Activated CD8-positive, alpha-beta memory T cell treated with anti-CD3 and anti-CD28 coated beads for 4 hours (primary cell): ENCODE measurements at places on chromosomes 5 and 9.

DNA sequence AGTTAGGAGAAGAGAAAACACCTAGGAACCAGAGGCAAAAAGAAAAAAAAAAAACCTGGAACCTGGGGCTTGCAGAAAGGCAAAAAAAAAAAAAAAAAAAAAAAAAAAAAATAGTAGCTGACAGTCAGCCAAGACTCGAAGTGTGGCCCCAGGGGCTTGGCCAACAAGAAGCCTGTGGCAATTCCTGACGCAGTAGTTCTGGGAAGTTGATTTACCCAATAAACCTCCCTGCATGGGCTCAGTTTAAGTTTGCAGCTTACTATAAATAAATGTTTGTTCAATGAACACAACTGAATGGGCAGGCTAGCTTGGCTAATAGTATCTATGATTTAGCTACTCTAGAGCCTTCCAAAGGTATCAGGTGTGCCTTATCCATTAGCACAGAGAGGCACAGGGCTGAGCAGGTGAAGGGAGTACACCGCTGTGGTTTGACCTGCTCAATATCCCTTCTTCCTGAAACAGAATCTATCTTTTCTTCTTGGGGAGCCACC lies 21.3 kb upstream of the GLRX start:
- no peak for DNase-seq

DNA sequence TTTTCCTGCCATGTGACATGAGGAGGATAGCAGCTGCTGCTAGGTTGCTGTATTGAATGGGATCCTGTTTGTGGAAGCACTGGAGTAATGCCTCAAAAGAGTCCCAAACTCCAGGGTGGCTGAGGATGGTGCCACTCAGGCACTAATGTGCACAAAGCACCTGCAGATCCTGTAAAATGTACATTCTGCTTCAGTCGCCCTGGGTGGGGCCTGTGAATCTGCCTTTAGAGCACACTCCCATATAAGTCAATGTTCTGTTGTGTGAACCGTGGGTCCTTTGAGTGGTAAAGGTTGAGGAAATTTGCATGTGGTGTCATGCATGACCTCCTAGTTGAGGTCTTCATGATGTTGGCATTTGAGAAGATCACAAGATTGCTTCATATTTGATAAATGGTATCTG lies 31.6 kb upstream of the ANKRD18A start:
- no peak for DNase-seq

DNA sequence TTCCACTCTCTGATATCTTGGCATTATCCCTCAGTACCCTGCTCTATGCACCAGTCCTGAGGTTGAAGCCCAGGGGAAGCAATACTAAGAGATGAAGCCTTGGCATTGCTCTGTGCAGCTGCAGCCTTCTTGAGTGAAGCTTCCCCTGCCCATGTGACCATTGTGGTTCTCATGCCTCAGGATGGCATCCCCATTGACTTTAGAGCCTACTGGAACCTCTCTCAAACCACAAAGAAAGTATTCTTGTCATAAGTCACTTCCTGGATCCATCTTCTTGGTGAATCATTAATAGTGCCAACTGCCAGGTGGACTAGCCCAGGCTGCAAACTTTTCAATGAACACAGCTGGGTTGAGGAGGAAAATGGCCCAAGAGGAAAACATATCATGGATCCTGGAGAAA lies 283.9 kb upstream of the RFX3 start:
- DNase-seq = no peak

DNA sequence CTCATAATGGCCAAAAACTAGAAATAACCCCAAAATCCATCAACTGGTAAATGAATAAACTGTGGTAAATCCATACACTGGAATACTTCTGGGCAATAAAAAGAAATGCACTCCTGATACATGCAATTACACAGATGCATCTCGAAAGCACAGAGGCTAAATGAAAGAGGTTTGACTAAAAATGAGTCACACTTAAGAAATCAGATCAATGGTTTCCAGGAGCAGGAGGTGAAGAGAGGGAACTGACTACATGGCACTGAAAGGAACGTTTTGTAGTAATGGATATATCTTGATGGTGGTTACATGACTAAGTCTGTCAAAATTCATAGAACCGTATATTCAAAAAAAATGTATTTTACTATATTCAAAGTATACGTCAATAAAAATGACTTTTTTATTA lies 42.4 kb downstream of the STRBP start:
- no peak for DNase-seq

DNA sequence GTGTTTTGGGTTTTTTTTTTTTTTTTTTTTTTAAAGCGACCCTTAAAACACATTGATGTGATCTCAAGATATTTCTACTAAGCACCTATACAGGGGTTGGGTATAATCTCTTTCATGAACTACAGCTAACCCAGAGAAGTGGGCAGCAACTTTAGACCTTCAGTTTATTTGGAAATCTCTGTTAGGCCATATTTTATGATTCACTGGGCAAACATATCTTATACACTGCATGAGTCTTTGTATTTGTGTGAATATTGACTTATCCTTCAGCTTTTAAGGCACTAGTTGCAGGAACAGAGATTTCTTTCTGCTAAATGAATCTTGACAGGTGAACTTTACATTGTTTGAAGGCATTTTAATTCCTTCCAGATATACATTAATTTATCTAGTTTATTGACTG lies 194.4 kb downstream of the ARRDC3 start:
- DNase-seq = no peak

DNA sequence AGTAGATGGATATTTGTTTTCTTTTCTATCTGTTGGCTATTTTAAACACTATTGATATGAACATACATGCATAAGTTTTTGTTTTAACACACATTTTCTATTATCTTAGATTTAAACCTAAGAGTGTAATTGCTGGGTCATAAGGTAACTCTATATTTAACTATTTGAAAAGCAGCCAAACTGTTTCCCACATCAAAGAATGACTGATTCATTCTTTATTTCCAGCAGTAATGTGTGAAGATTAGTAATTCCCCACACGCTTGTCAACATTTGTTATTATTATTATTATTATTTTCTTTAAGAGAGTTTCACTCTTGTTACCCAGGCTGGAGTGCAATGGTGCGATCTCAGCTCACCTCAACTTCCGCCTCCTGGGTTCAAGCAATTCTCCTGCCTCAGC lies 1495.8 kb downstream of the EFNA5 start:
- DNase-seq = no peak

DNA sequence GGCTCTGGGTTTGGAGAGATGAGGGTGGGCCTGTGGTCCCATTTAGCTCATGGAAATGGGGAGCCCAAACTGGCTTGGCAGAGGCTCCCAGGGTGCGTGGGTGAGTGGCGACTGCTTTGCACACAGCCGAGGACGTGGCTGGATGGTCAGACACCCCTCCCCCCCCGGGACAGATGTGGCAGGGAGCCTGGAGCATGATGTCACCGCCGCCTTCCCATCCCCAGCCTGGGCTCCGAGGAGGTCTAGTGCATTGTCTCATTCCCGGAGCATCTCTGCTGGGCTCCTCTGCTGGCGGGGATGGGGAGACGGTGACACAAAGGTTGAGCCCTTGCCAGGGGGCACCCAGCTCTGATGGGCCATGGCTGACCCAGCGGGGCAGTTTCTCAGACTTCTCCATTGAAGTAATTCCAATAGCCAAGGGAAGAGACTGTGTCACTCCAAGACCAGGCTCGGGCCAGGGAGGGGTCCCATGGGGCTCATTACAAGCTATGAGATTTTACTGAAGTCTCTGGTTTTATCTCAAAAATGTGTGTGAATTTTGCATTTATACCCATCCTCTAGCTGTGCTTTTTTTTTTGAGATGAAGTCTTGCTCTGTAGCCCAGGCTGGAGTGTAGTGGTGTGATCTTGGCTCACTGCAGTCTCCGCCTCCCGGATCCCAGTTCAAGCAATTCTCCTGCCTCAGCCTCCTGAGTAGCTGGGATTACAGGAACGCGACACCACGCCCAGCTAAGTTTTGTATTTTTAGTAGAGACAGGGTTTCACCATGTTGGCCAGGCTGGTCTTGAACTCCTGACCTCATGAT lies 36.1 kb downstream of the HMCN2 start:
- no peak for DNase-seq

DNA sequence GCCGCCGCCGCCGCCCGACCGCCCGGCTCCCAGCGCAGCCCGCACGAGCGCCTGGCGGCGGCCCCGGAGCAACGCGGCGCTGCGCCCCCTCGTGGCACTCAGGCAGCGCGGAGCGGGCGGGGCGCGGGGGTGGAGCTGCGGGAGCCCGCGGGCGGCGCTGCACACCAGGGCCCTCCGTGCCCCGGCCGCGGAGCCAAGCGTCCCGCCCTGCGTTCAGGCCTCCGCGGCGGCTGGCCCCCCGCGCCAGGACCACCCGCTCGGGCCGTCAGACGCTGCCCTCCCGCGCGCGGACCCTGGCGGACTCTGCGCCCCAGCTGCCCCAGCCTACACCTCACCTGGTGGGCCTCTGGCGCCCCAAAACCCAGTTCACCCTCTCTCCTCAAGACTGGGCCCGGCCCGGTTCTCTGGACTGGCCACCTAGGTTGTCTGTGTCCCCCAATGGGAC lies at the start of gene RASGEF1C:
RASGEF1C (minus strand) TSS at position 75 of the 445 bp plus-strand sequence. CDS start 71,159 bp downstream, outside the sequence.
- no peak for DNase-seq

GRCh38 chr5:179734536-179735164 lies 2.0 kb downstream of the MAML1 start:
- DNase-seq = no peak
